T-helper 17 cell (primary cell): ENCODE measurements at places on chromosomes 7 and 10.

DNA sequence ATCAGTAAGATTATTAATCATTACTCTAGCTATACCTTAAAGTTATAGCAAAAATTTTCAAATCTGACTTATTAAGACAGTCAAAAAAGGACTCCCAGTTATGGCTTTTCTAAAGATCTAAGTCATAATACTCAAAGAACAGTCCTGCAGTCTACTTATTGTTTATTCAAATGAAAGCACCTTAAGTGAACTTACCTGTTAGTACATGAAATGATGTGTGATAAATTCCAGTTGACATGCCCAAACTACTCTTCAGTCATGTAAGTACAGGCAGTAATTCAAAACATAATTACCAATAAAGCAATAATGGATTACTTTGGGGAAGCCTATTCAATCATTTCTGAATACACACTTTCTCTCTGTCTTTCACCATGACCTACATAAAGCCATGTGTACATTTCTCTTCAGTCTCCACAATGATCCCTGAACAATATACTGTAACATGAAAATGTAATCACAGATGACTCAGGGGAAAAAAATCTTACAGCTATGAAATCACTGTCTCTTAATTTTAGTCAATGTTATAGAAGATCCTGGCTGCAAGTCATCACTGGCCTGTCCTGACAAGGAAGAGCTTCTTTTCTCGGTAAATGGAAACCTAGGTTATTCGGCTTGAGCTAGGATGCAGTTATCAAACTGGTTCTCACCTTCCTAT lies 420.7 kb upstream of the LRRTM3 start:
- DNase-seq: no peak

- DNase-seq: no peak
Observed at GRCh38 chr7:96273716-96274115, 48.2 kb downstream of the SLC25A13 start.

DNA sequence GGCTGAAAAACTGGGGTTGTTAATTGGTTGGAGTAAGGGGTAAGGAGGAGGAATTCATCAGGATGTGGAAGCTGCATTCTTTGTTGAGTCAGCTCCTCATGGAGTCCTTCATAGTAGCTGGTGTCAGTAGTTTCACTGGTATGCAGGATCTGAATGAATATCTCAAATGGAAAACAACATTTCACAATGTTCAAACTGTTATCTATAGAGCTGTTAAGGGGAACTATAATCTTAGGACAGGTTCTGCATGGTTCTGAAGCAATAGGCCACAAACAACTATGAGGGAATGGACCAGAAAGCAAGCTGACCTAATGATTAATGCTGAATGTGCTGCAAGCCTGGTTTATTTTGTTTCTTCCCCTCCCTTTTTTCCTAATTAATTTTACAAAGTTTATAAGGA lies 225.8 kb downstream of the IPMK start:
- DNase-seq: no peak

DNA sequence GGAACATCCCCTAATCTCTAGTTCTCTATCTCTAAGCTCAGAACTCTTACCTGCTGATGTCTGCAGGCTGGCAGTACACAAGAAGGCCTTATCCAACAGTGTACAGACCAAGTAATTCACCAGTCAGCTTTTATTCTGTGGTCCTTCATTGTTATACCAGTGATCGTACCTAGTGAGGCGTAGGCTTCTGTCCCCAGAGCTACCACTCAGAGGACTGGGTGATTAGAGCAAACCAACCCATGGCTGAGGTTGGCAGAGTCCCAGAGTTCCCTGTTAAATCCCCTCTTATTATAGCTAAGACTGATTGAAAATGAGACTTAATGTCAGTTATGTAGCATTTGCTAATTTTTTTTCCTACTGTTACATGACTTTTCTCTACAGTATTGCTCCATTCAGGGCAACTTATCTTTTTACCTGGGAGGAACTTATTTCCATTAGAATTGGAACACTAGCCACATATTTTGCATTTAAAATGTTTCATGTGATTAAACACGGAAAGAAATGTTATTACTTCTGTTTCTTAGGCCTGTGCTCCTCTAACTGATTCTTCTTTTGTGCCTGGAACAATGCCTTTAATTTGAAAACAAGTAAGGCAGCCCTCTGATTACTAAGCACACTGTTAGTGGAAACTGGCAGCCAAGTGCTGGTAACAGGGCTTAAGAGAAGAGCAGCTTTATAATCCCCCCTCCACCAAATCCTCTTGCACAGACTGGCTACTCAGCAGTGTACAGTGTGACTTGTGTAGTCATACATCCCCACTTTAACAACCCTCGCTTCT lies 127.2 kb downstream of the LRRC4 start:
- DNase-seq: no peak

GRCh38 chr10:64039198-64039597 lies 518.0 kb downstream of the REEP3 start:
- no peak for DNase-seq
